ENCODE measurements at places on chromosomes 1 and 21.
A peak's percentile ranks its signal among the peaks of the same experiment; 100 is the strongest.

GRCh38 chr1:238409932-238410331, 519.2 kb upstream of the ZP4 start:
- DNase-seq, result no peak

- no peak for DNase-seq
Observed at GRCh38 chr1:56287721-56288120, 291.6 kb downstream of the PLPP3 start.

- DNase-seq, result no peak
Observed at GRCh38 chr1:39044762-39045161, 18.6 kb downstream of the NDUFS5 start.

DNA sequence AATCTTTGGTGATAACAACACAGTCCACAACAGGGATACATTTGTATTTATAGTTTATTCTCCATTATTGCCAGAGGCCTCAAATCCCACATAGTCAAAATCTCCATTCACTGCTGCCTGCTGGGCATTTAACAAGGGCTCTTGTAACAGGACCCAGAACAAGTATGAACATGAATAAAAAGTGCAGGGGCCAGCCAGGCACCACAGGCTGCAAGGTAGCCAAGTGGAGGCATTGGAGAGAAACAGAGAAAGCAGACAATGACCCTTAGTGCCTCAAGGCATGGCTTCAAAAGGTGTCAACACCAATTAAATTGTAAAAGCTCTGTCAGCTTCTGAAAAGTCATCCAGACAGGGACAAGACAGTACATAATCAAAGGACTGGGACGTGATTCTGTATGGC, 116.8 kb downstream of the ATP6V1G3 start:
- DNase-seq, result no peak

DNA sequence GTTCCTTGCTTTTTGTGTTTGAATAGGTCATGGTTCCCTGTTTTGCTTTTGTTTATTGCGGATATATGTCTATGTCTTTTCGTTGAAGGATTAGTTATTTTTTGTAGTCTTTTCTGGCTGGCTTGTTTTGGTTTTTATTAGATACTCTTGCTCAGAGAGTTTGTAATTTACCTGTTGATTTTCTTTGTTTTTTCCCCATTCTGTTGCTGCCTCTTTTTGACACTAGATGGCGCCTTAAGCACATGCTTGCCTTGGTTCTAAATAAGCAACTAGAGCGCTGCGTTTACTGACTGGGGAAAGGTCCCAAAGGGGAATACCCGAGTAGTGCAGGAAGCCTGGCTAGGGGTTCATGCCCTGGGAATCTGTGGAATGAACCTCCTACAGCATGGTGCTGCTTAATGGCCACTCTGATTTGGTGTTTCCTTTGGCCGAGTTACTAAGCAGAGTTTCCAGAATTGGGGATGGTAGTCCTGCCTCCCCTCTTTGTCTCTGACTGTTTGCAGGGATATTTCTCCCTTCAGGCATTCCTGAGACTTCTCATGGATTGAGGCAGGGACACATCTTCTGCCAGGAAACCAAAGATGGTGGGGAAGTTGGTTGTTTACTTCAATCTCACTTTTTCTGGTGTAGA, 143.2 kb downstream of the PTPRU start:
- no peak for DNase-seq

DNA sequence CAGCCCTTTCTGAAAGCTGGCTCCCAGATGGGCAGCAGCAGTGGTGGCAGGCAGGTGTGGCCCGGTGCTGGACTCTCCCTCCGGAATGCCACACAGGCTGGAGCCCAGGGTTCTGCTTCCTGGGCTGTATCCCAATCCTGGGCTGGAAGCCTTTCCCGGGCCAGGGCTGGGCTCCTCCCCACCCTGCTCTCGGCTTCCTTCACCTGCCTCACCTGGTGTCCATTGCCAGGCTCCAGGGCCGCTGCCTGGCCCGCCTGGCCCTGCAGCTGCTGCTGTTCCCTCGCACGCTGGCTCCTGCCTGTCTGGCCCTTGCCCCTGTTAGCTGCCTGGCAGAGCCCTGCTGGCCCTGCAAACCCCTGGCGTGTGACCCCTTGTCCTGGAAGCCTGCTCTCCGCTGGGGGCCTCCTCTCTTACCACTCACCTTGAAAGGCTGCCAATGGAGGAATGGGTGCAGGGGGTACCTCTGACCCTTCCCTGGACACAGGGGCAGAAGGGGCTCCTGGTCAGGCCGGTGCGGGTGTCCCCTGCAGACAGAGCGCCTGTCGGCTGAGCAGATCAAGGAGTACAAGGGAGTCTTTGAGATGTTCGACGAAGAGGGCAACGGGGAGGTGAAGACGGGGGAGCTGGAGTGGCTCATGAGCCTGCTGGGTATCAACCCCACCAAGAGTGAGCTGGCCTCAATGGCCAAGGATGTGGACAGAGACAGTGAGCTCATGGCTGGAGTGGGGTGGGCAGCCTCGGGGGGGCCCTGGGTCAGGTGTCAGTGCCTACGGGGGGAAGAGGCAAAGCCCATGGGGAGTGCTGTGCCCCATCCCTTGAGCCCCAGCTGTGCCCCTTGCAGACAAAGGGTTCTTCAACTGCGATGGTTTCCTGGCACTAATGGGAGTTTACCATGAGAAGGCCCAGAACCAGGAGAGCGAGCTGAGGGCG, 1.1 kb downstream of the CALML6 start:
- no peak for DNase-seq

- DNase-seq, result no peak
Observed at GRCh38 chr1:225458222-225458631, 30.4 kb upstream of the LBR start.

DNA sequence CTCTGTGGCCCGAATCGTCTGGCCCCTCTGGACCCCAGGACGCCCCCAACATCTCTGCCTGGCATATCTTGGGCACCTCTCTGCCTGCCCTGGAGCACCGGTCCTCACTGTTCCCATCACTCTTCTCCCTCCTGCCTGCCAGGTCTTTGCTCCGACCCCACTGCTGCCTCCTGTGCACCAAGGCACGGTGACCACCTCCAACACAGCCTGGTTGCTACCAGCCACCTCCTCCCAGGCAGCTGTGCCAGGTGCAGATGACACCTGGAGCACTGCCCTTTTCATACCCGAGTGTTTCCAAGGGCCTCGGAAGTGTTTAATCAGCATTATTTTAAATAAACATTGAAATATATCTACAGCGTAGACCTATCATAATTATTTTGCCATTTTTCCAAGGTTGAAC, 31.3 kb downstream of the PKNOX1 start:
- DNase-seq, result no peak

DNA sequence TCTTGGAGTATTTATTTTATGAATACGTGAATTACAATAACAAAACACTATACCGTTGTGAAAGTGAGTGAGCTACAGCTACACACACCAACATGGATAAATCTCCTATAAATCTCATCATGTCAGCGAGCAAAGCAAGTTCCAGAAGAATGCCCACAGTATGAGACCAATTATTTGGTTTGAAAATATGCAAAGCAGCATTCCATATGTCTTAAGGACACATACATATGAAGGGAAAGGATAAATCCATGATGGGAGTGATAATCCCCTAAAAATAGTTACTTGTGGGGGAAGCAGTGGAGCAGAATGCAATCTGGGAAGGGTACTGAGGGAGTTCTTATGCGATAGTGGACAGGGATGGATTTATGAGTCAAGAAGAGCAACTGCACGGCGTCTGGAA, 261.3 kb downstream of the DISC1 start:
- no peak for DNase-seq

GRCh38 chr1:162347281-162347680, 29.4 kb downstream of the SPATA46 start:
- no peak for DNase-seq

GRCh38 chr1:74517599-74518051, 5.2 kb upstream of the LRRC53 start:
- DNase-seq, result no peak

DNA sequence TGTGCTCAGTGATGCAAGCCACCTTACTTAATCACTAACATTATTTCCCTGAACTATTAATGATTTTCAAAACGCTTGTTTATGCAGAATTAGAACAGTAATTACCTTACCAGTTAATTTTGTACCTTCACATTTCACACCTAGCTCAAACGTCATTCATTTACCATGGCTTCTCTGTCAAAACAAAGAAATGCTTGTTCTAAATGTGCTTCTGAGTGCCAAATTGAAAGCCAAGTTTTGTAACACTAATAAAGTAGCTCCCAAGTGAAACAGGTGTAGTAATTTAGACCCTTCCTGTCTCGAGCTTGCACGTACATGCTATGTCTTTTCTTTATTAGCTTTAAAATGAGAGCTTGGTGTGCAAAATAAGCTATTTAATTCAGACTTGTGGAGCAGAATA, 533.7 kb upstream of the PKN2 start:
- no peak for DNase-seq

DNA sequence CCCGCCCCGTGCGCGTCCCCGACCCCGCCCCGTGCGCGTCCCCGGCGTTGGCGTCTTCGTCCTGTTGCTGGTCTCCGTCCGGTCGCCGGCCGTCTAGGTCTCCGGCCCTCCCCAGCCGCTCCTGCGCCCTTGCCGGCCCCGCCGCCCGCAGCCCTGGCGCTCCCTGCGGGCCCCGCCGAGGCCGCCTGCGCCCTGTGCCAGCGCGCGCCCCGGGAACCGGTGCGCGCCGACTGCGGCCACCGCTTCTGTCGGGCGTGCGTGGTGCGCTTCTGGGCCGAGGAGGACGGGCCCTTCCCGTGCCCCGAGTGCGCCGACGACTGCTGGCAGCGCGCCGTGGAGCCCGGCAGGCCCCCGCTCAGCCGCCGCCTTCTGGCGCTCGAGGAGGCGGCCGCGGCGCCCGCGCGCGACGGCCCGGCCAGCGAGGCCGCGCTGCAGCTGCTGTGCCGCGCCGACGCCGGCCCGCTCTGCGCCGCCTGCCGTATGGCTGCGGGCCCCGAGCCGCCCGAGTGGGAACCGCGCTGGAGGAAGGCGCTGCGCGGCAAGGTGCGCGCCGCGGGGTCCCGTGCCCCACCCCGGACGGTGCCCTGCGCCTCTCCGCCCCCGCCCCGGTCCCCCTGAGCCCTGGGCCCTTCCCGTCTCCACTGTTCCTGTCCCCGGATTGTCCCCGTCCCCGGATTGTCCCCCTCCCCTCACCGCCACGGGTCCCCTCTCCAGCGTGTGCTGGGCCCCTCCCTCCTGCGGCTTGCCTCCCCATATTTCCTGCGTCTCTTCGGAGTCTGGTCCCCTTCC, at the start of gene RNF187:
RNF187 (plus strand) TSS at position 47 of the 789 bp plus-strand sequence.
- DNase-seq, result peak; percentile 60

DNA sequence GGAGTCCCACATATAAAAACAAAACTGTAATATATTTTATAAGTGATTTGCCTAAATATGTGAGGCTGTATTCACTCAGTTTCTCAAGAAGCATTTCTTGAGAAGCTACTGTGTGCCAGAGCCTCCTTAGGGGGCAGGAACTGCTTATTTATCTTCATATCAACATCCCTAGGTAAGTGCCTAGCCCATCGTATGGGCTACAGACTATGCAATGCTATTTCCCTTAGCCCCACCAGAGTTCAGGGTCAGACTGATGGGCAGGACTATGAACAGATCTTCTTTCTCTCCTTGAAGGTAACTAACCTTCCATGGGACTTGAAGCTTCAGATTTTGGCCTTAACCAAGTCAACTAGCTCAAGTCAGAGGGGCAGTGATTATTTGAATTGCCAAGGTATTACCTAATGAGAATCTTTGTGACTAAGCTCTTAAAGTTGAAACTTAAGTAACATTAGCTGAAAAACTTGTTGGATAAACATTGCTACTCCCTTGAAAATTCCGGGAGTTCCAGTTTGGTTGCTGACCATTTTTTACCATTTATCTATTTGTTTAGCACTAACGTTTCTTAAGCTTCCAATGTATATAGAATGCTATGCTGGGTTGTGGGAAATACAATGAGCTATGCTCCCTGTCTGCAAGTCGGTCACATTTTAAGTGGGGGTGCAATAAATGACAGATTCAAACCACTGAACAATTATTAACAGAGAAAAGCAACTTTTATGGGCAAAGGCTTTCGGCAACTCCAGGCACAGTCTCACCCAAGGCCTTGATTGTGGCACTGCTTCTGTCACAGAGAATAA, 85.2 kb downstream of the GPR88 start:
- DNase-seq, result no peak

GRCh38 chr1:173193639-173194038, 13.5 kb downstream of the TNFSF4 start:
- no peak for DNase-seq

DNA sequence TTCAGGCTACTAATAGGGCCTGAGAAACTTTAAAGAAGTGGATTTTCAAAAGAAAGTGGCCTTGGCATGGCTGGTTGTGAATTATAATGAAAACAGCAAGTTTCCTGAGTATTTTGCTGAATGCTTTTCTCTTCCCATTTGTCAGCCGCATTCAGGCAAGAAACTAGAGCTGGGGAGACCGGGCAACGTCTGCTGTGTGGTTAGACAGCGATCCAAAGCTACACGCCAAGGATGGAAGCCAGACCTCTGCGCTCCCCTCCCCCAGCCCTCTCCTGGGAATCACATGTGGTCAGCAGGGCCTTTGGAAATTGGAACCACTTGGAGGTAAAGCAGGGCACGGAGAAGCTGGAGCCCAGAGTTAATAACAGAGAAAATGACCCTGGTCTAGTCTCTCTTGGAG, 114.1 kb upstream of the CD34 start:
- no peak for DNase-seq

GRCh38 chr1:32316903-32317277, 19.1 kb downstream of the MARCKSL1 start:
- no peak for DNase-seq

DNA sequence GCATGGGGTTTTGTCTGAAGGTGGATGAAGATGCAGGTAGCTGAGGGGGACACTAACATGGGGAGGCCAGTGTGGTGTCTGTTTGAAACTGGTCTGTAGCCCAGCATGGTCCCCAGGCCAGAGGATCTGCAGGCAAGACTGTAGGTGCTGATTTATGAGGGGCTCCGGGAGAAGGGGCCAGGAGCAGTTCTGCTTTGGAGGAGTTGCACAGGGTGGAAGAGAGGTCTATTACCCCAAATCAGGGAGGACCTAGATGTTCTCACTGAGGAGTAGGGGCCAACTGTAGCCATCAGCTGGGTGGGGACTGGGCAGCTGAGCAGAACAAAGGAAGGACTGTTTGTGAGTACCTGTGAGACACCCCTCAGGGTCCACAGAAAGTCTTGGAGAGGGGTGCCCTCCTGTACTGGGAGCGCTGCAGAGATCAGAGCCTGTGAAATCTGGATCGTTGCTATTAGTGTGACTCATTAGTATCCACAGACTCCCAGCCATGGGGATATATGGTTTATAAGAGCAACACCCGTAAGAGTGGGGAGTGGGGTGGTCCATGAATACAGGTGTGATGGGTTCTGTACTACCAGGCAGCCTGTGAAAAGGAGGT, 64.3 kb upstream of the IRF2BP2 start:
- DNase-seq, result no peak

- DNase-seq, result peak; percentile 17
Observed at GRCh38 chr1:19209439-19209989, 552 bp downstream of the UBR4 start.

DNA sequence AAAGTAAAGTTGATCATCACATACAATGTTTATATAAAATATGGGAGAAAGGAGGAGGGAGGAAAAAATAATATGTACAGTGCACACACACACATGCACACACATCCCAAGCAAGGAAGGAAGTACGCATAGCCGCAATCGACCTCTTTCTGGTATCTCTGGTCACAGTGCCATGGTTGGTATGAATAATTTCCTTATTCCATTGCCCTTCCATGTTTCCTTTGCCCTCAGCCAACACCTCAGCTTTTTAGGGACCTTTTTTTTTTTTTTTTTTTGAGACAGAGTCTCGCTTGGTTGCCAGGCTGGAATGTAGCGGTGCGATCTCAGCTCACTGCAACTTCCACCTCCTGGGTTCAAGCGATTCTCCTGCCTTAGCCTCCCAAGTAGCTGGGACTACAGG, 20.6 kb downstream of the CITED4 start:
- no peak for DNase-seq
